ENCODE measurements at places on chromosomes 3 and 15.

DNA sequence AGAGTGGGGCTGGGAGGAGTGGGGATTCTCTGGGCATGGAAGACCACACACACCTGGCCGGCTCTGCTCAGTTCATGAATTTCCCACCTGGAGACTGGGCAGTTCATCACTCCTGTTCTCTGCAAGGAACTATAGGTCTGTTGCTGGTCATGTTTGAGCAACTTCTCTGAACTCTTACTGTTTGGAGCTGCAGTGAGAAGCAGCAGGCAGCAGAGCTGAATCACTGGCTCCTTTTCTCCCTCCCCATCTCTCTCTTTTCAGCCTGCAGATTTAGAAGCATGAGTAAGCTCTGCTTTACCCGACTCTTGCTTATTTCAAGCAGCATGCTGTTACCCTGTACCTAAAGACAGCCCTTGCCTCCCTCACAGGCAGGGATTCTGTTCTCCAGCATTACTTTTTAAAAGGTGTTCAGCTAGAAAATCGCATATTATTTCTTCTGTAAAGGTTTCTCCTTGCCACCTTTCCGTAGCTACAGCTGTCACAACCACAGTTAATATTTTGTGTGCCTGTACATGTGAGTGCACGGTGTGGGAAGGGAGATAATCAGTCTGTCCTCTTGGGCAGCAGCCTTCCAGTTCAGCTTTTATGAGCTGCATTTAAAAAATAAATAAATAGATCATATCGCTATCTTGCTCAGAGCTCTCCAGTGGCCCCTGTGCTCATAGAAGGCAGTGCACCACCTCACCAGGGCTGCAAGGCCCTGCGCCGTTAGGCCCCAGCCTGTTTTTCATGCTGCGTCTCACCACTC is 131.6 kb downstream of the CHCHD6 start:
- DNase-seq = no peak

DNA sequence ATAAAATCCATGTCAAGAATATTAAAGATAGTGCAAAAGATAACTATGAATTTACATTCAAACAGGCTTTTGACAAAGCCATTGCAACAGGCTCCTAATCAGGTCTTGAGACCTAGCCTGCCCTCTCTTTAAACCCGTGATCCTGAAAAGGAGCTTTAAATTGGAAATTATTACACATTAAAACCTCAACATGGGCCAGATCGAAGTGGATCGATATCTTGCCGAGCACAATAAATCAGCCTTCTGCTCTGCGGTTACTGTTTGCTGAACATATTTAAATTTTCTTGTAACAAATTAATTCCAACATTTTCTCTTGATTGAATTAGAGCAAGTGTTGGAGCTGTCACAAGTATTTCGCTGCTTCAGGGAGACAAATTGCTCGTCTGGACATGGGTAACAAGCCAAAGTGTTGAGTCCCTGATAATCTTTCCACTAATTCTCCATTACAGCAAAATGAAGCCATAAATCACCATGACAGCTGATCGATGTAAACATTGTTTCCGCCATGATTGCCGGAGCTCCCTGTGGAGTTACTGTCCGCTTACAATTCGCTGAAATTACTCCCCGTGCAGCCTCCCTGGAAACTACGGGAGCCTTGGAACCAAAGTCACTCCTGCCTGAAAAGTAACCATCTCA is 47.6 kb downstream of the SHOX2 start:
- DNase-seq = no peak

DNA sequence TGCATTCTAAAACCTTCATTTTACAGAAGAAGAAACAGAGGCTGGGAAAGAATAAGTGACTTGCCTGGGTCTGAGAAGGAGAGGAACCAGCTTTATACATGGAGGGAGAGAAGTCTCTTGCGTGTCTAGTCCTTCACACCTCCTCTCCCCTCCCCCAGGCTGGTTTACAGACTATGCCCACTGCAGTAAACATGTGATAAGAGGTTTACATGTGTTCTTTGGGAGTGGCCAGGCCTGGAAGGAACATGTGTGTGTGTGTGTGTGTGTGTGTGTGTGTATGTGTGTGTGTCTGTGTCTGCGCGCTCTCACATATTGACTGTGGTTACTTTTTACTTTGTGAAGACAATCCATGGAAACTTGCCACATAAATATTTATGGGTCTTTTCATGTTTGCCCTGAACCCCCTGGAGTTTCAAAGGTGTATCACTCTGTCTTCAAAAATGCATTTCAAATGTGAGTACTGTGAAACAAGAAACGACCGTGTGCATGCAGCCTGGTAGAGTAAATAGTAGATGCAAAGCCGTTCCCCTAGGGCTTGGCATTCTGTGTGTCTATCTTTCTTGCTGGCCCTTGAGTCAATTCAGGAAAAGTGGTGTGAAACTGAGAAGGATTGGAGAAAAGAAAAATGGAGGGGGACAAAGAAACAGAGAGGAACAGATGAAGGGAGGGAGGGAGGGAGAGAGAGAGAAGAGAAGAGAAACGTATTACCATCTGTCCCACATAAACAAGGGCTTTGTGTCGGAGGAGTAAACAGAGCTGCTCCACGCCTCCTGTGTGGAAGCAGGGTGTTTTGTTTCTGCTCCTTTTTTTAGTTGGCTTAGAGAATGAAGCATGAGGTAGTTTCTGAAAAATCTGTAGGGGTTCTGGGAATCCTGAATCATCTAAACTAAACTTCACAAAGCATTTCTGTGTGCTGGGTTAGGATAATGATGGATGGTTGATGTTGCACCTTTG is 51.7 kb downstream of the CLDN11 start:
- no peak for DNase-seq

GRCh38 chr15:43376017-43376705 is 5.3 kb downstream of the TUBGCP4 start:
- DNase-seq = no peak

GRCh38 chr3:122886946-122887345 is 92.1 kb downstream of the SLC49A4 start:
- DNase-seq = no peak

- DNase-seq = no peak
Measured at GRCh38 chr3:72973031-72973723, 23.4 kb upstream of the PPP4R2 start.

- DNase-seq = no peak
Measured at GRCh38 chr15:28169366-28169765, 70.3 kb upstream of the OCA2 start.

DNA sequence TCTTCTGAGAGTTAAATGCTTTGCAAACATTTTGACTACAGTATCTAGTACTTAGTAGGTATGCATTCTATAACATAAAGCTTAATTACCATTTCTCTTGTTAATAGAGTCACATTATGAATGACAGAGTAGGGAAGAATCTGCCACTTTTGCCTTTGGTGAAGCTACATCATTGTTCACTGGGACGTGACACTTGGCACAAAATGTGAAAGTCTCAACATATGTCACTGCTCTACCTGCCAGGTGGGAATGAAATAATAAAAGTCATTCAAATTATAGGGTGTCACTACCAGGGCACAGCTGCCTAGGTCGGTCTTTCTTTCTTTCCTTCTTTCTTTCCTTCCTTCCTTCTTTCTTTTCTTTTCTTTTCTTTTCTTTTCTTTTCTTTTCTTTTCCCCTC is 17.6 kb downstream of the GPR87 start:
- DNase-seq = no peak

DNA sequence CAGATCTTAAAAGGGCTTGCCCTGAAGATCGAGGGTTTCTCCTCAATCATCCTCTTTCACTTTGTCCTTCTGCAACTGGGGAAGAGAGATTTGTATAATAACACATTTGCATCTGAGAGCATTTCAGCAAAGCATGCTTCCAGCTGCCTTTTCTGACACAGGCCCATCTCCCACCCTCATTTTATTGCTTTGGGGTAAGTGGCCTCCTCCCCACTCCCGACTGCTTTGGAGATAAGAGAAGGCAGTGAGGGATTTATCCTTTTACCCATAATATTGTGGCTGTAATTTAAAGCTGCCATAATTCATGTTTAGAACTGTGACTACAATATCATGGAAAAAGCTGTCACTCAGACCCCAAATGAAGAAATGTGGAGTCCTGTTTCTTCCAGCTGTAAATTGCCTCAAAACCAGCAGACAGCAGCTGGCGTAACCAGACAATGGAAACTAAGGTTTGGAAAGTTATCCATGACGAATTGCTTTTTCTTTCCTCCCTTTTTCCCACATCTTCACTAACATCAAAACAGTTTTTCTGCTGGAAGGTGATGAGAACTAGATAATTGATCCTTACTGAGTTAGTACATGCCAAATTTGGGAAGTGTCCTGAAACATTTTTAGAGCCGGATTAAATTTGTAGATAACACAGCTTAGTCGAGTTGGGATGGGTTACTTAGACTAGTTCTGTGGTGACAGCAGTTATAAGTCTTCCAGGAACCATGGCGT is 104.2 kb upstream of the PFN2 start:
- no peak for DNase-seq

GRCh38 chr3:120245386-120245785 is 39.6 kb downstream of the GPR156 start:
- no peak for DNase-seq

- DNase-seq = no peak
Measured at GRCh38 chr15:49847423-49848281, 226.8 kb downstream of the DTWD1 start.

DNA sequence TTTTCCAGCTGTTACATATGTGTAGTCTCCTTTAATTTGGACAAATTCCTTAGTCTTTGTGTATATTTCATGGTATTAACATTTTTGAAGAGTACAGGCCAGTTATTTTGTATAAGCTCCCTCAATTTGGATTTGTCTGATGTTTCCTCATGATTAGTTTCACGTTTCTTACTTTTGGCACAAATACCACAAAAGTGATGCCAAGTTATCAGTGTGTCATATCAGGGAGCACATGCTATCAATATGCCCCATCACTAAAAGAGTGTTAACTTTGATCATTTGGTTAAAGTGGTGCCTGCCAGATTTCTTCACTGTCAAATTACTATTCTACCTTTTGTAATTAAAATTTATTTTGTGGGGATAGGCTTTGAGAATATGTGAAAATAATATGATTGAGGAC is 14.6 kb downstream of the PCNP start:
- DNase-seq = no peak

DNA sequence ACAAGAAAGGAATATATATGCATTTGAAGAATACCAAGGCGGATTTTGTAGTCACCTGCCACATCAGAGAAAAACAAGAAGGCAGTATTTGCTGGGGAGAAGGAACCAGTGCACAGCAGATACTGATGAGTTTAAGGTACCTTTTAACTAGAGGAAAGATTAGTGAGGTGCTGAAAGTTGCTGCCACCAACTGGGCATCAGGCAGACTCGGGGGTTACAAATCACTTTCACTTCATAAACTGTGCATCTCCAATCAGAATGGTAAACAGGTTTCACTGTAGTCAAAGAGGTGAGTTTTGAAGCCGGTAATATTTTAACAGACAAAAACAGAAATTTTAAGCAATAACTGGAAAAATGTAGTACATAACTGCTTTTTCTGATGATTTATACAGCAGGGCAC is 4.1 kb downstream of the FBN1 start:
- no peak for DNase-seq

DNA sequence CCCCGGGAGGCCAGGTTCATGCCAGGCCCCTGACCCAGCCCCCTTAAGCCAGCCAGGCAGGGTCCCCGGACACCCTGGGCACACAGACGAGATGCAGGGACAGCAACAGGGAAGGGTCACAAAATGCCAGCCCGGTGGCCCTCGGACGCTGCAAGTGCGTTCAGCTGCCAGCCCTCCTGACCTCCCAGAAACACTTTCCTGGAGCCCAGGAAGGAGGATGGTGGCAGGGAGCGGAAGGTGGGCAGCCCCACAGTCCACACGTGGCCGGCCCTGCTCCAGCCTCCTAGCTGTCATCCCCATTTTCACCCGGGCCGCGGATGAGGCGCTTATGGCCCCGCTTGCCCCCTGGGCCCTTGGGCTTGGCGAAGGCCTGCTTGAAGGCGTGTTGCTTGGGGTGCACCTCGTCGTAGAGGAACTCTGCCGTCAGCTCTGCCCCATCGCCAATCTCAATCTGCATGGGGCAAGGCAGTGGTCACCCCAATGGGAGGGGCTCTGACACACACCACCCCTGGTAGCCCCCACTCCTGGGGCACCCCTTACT is 3.4 kb upstream of the TLR9 start:
- DNase-seq = no peak

- no peak for DNase-seq
Measured at GRCh38 chr3:4528819-4529600, 35.9 kb downstream of the ITPR1 start.

- DNase-seq = no peak
Measured at GRCh38 chr15:82751308-82751707, 41.6 kb upstream of the AP3B2 start.

GRCh38 chr3:196463804-196464203 is 31.6 kb upstream of the UBXN7 start:
- no peak for DNase-seq

- no peak for DNase-seq
Measured at GRCh38 chr3:98741121-98741716, 21.9 kb upstream of the ST3GAL6 start.

DNA sequence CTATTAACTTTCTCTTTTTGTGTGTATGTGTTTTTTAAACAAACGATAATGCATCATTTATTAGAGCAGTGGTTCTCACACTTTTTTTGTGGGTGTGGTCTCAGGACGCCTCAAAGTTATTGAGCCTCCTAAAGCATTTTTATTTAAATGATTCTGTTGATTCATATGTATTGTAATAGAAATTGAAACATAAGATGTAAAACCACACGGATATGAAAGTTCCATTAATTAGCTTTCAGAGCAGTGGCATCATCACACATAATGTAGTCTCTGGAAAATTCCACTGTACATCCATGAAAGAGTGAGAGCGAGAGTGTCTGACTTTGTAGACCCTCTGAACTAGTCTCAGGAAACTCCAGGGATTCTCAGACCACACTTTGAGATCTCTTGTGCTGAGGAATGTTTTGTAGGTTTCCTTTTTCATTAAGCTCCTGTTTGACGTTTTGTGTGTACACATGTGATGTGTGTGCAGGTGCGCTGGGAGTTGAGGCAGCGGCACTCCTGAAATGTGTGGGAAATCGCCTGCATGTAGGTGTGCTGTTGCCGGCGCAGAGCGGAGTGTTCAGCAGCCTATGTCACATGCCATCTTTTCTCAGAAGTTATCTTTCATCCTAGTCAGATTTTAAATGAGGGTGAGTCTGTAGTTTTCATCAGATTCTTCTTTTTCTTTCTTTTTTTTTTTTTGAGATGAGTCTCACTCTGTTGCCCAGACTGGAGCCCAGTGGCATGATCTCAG is 5.3 kb upstream of the TRAK1 start:
- DNase-seq = no peak

DNA sequence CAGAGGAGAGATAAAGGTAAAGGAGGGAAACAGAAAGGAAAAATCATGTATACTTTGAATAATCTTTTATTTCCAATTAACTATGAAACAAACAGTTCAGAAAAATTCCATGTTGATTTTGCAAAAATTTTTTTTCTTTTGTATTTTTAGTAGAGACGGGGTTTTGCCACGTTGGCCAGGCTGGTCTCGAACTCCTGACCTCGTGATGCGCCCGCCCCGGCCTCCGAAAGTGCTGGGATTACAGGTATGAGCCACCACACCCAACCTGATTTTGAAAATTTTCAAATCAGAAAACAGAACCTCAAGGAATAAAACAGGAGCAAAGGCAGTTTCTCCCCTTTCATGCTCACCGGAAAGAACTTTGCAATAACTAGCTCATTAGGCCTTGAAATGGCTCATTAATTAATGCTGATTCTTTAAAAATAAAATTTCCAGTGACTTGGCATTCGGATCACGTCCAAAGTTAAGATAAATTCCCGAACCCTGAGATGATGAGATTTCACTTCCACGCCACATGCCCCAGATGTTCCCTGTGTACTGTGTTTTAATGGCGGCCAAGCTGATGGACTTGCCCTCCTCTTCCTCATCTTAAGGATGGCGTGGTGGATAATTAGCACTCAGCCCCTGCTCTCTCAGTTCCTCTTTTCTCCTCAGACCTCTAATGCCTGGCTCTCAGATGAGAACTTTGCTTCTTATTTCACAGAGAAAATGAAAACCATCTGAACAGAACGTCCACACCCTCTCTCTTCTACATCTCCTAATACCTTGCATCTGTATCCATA is 10.8 kb downstream of the BCL2L10 start:
- DNase-seq = no peak
